CMK (cell line): ENCODE measurements at places on chromosomes 1 and 21.

DNA sequence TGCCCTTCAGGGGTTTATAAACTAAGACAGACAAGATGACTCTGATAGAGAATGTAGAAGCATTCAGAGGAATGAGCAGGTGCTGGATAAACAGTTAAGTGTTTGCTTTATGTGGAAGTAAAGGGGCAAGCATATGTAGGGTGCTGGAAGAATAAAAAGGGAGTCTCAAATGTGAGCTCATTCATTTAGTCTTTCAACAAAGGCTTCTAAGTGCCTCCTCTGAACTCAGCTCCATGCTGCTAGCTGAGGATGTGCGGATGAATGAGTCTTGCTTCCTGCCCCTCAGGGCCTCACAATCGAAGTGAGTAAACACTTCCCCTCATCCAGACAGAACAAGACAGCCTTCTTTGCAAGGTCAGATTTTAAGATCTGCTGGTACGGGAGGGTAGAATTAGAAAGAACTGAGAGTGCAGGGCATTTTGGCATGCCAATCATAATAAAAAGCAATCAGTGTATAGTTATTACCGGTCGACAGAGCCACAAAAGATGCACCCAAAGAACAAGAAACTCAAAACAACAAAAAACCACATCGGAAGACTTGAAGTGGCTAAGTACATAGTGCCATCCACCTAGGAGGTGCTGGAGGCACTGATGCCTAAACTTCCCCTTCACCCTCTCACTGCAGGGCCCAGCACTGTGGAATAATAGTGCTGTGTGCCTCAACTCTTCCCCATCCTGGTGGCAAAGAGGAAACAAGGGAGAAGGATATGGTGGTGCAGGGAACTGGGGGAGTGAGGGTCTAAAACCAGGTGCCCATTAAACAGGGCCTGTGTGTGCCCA lies 69.8 kb downstream of the TNR start:
- DNase-seq: peak; percentile 51

DNA sequence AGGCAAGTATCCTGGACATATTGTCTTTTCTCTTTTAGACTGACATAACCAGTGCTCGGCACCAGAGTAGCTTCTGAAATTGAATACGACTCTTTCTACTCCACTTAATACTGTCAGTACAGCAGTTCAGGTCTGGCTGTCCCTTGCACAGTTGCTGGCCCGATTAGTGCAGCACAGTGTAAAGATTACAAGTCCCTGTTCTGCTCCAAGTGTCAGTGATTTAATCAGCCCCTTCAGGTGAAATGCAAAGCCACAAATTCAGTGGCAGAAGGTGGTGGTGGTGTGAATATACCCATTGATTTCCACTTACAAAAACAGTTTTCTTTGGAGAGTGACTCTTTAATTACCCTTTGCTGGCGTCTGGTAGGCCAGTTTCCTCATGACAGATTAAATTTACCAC lies 545.4 kb downstream of the ADGRL2 start:
- DNase-seq: no peak

DNA sequence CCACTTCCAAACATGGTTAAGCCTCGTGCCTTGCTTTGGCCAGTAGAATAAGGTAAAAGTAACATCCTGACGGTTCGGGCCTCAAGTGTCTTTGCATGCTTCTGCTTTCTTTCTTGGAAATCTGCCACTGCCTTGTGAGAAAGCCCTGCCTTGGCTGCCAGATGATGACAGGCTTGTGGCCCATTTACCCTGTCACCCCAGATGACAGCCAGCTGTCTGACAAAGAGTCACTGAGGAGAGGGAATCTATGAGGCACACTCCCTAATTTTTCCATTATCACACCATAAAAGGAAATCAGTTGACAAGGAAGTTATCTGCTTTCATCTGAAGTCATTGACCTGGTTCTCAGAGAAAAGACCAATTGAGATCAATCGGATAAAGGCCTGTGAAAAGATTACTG lies 199.8 kb downstream of the USH2A start:
- DNase-seq: no peak

DNA sequence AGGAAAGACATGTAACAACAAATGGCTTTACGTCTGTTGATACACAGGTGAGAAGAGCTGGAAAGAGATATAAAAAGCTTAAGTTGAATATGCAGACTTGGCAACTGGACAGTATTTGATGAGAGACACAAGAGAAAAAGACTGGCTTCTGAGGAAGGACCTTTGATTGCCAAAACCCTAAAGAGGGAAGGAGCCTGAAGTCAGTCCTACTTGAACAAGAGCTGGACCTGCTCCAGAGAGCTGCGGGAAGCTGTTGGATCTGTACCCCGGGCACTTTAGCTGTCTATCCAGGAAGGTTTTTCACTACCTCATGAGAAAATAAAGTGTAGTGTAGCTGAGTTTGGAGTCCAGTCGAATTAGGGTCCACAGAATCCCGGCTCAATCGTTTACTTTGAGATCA lies 25.3 kb upstream of the LRRC8B start:
- DNase-seq: no peak

GRCh38 chr1:248359415-248359814 lies 2.0 kb upstream of the OR2T4 start:
- DNase-seq: no peak

DNA sequence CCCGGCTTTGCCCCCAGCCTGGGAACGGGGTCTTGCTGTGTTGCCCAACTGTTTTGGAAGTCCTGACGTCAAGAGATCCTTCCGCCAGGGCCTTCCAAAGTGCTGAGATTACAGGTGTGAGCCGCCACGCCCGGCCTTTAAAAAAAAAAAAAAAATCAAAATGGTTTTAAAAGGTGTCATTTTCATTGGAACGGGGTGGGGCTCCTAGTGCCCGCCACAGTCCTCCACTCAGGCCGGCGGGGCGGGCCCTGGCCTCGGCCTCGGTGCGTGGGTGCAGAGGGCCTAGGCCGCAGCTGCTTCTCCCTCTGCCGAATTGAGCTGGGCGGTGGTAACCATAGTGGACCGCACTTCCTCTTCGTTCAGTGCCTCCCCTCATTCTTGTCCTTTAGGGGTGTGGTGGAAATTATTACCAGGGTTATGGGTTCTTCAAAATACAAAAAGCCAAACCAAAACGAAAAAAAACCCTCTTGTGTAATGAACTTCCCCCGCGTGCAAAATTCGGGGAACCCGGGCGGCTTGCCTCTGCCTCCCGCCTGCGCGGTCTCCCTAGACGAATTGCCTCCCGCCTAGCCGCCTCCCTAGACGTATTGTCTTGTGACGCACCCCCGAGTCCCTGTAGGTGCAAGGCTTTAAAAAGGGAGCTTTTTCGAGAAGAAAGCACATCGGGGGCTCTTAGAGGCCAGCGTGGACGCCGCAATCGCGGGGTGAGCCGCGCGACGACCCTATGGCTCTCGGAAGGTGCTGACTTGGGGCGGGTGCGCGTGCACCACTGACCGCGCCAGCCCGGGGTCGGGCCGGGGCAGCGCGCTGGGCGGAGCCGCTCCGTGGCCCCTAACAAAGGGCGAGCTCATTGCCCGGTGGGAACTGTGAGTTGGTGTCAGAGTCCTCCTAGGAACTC lies 10.5 kb upstream of the SPEN start:
- DNase-seq: peak; percentile 82

DNA sequence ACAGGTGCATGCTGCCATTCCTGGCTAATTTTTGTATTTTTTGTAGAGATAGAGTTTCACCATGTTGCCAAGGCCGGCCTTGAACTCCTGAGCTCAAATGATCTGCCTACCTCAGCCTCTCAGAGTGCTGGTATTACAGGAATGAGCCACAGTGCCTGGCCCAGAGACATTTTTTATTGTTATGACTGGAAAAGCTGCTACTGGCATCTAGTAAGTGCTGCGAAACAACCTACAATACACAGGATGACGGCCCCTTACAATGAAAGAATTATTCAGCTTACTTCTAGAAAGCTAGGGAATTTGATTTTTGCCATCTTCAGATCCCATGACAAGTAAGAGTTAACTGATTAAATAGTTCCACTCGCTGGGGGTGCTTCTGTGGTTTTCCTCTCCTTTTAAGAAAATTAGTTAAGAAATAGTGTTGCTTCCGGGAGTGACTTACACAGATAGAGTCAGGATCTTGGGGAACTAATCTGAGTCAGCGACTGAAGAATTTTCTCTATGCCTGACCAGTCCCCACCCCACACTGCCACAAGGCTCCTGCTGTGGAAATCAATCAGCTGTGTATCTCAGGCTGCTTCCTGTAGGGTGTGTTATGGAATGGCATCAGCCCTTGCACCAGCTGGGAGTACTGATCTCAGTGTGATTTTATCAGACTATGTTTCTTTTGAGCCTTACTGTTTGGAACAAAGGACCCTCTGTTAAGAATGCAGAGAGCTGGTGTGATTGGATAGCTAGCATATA lies 93.0 kb upstream of the BMP8A start:
- peak; percentile 72 for DNase-seq

DNA sequence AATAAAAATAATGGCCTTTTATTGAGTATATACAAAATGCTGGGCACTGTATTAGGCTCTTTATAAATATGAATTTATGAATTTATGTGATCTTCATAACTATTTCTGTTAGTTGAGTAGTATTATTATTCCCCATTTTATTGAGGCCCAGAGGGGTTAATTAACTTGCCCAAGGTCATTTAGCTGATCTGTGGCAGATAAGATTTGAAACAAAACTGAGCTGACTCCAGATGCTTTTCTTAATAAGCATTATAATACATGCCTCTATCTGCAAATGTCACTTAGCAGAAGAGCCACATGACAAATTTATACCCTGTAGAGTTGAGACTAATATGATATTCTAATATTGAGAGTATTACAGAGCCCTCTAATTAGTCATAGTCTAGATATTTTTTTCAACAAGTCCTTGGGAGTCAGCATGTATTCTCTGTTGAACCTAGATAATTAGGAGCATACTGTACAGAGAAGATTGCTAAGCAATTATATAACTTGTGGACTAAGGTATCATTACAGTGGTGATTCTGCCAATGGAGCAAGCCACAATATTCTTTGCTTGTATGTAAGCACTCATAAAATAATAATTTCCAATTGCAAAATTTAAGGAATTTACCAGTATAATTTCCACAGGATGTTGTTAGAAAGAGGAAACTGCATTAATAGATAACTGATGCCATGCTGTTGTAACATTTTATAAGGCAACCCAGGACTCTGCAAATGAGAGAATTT lies 112.0 kb downstream of the LRRC40 start:
- DNase-seq: no peak

DNA sequence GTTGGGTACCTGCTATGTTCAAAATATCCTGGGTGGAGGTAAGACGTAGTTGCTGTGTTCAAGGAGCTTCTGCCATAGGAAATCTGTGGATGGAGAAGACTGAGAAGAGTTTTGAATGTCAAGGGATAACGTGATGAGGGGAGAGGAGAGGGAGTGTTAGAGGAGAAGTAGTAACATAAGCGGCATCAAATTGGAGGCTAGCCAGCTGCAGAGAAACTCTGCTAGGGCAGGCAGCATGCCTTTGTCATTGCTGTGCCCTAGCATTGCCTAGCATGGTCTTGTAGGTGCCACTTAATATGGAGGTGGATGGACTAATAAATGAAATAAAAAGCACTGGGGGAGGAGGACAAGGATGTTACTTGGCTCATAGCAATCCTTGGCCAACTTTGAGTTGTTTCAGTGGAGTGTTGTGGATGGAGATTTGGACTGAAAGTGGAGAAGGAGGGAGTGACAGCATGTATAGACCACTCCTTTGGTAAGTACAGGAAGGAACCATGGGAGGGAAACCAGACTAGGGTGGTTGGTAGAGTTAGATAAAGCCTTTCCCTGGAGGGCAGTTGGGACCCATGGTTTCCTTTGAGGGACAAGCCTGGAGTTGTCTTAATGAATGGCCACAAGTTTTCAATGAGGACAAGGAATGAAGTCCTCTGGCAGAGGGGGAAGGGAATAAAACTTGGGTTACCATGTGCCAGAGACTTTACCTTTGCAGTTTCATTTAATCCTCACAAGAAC lies 6.3 kb downstream of the VANGL1 start:
- DNase-seq: no peak

DNA sequence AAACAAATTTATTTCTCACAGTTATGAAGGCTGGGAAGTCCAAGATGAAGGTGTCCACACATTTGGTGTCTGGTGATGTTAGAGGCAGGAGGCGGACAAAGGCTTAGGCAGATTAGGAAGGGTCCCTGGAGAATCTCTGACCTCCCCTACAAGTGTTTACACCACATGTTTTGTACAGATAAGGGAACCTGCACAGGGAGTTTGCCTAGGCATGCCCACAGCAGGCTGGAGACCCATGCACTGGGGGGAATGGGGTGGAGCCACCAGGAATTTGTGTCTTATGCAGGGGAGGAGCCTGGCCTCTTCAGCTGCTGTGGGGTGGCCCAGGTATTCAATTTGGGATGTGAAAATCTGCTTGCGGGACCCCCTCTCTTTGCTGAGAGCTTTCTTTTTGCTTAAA lies 131.3 kb downstream of the PATJ start:
- DNase-seq: no peak

GRCh38 chr1:8714173-8714572 lies 103.3 kb downstream of the RERE start:
- no peak for DNase-seq

- no peak for DNase-seq
These were observed 15.5 kb upstream of the CITED4 start for GRCh38 chr1:40877698-40878097.

- DNase-seq: no peak
These were observed 6.3 kb downstream of the EXTL1 start for GRCh38 chr1:26027716-26028489.

DNA sequence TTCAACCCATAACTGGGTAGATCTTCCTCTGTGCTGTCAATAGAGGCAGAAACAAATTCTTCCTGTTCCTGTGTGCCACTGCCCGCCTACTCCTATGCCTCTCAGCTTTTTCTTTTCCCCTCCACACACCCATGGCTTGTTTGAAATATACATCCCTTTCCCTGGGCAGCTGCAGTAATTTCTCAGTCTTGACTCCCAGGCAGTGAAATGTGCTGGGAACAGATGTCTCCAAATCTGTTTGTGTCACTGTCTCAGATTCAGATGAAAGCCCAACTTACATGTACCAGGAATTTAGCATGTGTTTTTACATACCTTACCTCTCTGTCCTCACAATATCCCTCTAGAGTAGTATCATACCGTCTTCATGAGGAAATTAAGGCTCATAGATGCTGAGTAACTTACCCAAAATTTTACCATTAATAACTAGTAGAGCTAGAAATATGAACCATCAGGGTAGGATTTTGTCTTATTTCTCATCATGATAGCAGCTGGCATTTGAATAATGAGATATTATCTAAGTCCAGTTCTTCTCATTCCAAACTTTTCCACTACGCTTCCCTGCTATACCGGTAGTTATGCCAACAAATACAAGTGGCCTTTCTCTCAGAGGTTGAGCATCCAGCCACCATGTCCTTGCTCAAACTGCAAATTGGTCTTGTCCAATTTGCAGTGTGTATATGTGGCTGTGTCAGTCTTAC lies 4.7 kb upstream of the VASH2 start:
- DNase-seq: no peak

- no peak for DNase-seq
These were observed 86.1 kb upstream of the HIVEP3 start for GRCh38 chr1:42004860-42005259.

DNA sequence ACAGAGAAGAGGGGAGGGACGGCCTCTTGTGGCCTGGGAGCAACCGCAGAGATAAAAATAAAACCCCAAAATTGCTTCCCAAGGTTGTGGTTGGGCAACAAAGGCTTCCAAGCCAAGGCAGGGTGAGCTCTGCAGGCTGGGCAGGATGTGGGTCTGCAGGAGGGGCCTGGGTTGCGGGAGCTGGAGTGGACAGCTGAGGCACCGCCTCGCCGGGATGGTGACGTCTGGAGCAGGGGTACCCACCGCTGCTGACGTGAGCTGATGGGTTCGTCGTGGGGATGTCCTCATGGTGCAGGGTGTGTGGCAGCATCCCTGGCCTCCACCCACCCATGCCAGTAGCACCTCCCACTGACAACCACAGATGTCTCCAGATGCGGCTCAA lies 3.7 kb downstream of the AURKAIP1 start:
- DNase-seq: peak; percentile 89

- DNase-seq: no peak
These were observed 83.6 kb downstream of the CAMTA1 start for GRCh38 chr1:6868660-6869380.
